ENCODE measurements at places on chromosomes 11 and 22.

DNA sequence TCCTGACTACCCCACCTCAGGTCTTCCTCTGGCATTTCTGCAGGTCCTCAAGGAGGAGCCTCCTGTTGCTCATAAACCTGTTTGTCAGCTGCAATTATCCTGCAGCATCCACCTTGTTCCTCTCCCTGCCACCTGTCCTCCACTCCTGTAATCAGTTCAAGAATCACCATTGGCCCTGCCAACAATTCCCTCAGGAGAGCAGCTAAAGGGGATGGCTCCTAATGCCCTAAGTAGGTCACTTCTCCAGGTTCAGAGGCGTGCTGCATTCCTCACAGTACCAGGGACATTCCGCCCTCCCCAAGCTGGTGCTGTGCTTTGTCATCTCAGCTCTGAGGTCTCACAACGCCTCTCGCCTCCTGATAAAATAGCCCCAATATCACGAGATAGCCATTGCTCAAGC, 2.1 kb downstream of the CLDN25 start:
- no peak for DNase-seq

GRCh38 chr22:27133681-27134314, 476.4 kb downstream of the MIAT start:
- no peak for DNase-seq

DNA sequence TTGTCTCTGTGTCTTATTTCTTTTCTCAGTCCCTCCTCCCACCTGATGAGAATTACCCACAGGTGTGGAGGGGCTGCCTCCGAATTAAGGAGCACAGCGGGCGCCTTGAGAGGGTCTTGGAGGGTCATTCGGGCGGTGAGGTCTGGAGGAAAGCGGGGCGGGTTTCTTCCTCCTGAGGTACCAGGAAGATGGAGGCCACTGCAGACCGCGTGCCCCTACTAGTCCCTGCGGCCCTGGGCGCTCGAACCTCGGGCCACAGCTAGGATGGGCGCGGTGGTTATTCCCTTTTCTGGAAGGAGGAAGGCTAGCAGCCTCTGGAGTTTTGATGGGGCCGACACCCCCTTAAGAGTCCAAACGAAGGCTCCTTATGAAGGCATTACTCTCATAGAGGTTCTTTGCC, 5.5 kb upstream of the FAM111A start:
- no peak for DNase-seq

GRCh38 chr11:111846636-111847035, 24.7 kb downstream of the ALG9 start:
- DNase-seq = no peak

DNA sequence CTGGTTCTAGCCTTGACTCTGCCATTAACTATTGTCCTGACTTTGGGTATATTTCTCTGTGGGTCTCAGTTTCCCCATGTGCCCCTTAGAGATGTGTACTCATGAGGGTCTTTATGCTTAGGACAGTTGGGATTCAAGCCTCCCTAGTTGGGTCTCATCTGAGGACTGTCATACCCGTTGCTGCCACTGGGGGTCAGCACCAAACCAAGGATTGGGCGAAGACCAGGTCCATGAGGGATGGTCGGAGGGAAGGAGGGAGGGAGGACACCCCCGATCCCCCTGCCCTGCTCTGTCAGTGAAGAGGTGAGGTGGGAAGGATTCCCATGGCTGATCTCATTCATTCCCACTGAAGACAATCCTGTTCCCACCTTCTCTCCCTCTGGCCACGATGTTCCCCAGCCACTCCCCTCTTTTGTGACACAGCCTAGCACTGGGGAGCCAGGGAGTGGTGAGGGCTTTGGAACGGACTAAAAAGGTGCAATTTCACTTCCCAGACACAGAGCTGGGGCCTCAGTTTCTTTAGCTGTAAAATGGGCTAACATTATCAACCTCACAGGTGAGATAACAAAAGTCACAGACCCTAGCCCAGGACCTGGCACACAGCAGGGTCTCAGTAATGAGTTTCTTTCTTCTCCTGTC, 12.4 kb upstream of the KLHL35 start:
- peak; percentile 50 for DNase-seq

All from stimulated activated CD8-positive, alpha-beta memory T cell treated with anti-CD3 and anti-CD28 coated beads, Interleukin-7, amount 100 ng/mL, for 4 hours (primary cell).